ENCODE measurements at places on chromosomes 1 and 21. TPM values are rescaled to one million over a fixed set of nuclear protein-coding genes. Genes with fewer than 3 reads are reported as not detected.

DNA sequence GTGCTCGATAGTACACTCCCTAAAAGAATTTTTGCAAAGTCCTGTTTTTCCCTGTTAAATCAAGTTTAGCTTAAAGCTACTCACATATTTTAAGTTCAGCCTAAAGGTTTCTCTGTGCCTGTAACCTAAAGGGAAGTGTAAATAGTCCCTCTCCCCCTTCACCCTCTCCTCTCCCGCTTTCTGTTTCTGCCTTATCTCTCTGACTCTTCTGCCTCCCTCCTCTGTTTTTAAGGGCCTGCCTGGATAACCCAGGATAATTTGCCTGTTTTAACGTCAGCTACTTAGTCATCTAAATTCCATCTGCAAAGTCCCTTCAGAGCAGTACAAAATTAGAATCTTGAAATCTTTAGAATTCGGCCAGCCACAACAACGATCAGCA lies 92.6 kb downstream of the NID1 start:
- peak overlapping the region; percentile 75 for H3K4me3 ChIP-seq
- H3K4me1 ChIP-seq: peaks cover 18% of the 10 kb centered on the region
- peak overlapping the region; percentile 95 for H3K27ac ChIP-seq
- H3K27me3 ChIP-seq: no peaks in the 10 kb centered on the region
- DNase-seq: no peak

The SMCP gene
- not detected for total RNA-seq

GRCh38 chr1:17125756-17126237 lies 6.5 kb upstream of the PADI2 start:
- H3K4me1 ChIP-seq: no peaks in the 10 kb centered on the region
- no peaks in the 10 kb centered on the region for H3K36me3 ChIP-seq
- H3K4me3 ChIP-seq: no peak overlapping the region
- no peak overlapping the region for H3K27ac ChIP-seq

The BNIPL gene
- total RNA-seq: 0.52 TPM

GRCh38 chr1:2099886-2100779 lies 49.9 kb downstream of the PRKCZ start:
- DNase-seq: no peak
- H3K27me3 ChIP-seq: no peaks in the 10 kb centered on the region
- H3K4me3 ChIP-seq: no peak overlapping the region
- peaks cover 11% of the 10 kb centered on the region for H3K36me3 ChIP-seq

The GBP6 gene
- 0.23 TPM for total RNA-seq

GRCh38 chr1:35243691-35244090 lies 24.8 kb upstream of the ZMYM4 start:
- H3K4me1 ChIP-seq: no peaks in the 10 kb centered on the region
- H3K36me3 ChIP-seq: no peaks in the 10 kb centered on the region
- no peak overlapping the region for H3K4me3 ChIP-seq
- H3K27me3 ChIP-seq: no peaks in the 10 kb centered on the region
- DNase-seq: no peak
- no peak overlapping the region for H3K27ac ChIP-seq

DNA sequence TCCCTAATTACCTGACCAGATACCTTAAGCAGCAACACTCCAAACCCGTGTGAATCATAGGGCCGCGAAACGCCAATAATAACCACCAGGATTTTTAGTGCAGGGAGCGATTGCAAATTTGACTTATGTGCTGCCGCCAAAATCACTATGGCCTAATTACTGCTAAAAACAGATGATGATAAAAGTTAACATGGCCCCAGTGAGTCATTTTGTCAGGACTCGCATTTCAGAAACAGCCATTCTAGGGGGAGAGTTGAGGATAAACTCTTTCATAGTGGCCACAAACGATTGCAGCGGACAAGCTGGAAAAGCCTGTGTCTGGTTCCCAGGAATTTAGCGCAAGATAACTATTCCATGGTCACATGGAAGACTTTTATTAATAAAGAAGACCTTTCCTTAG lies 103.4 kb downstream of the HLX start:
- H3K27me3 ChIP-seq: peaks cover 4% of the 10 kb centered on the region
- no peak overlapping the region for H3K4me3 ChIP-seq
- H3K36me3 ChIP-seq: no peaks in the 10 kb centered on the region
- no peaks in the 10 kb centered on the region for H3K4me1 ChIP-seq
- DNase-seq: no peak

The OR2G6 gene
- not detected for total RNA-seq

- peaks cover 22% of the 10 kb centered on the region for H3K4me1 ChIP-seq
- H3K4me3 ChIP-seq: no peak overlapping the region
- no peak for DNase-seq
- peaks cover 19% of the 10 kb centered on the region for H3K36me3 ChIP-seq
- no peaks in the 10 kb centered on the region for H3K27me3 ChIP-seq
Observed at GRCh38 chr21:45153358-45154318, 79.3 kb downstream of the ADARB1 start.

DNA sequence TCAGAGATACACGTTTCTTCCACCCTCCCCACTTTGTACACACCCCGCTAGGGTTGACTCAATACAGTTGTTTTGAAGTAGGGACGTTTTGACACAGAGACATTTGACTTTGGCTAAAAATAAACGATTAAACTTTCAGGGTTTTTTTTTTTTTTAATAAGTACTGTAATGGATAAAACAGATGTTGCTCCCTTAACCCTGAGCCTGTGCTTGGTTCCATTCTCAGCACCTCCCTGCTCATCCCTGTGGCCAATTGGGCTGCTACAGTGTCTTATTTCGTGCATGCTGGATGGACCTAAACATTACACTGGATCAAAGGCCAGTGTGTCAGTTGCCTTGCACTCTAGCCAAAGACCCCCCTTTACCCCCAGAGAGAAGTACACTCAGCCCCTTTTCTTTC lies 16.9 kb downstream of the GRHL3 start:
- no peaks in the 10 kb centered on the region for H3K36me3 ChIP-seq
- H3K27ac ChIP-seq: no peak overlapping the region
- DNase-seq: no peak
- H3K4me3 ChIP-seq: no peak overlapping the region
- peaks cover 11% of the 10 kb centered on the region for H3K27me3 ChIP-seq

The TLCD4 gene
- 0.60 TPM for total RNA-seq

GRCh38 chr21:38134084-38134873 lies 122.5 kb upstream of the KCNJ15 start:
- no peaks in the 10 kb centered on the region for H3K4me1 ChIP-seq
- no peak overlapping the region for H3K27ac ChIP-seq
- no peak overlapping the region for H3K4me3 ChIP-seq
- peaks cover 29% of the 10 kb centered on the region for H3K27me3 ChIP-seq

The FBLIM1 gene
- total RNA-seq: not detected

- peaks cover 3% of the 10 kb centered on the region for H3K36me3 ChIP-seq
- DNase-seq: no peak
- peaks cover 16% of the 10 kb centered on the region for H3K4me1 ChIP-seq
Observed at GRCh38 chr1:35441926-35442579, 115.2 kb downstream of the KIAA0319L start.

The ARHGEF16 gene
- 0.12 TPM for total RNA-seq

- peaks cover 28% of the 10 kb centered on the region for H3K27me3 ChIP-seq
- H3K4me1 ChIP-seq: no peaks in the 10 kb centered on the region
- H3K36me3 ChIP-seq: no peaks in the 10 kb centered on the region
Observed at GRCh38 chr1:153122831-153123421, 9.6 kb upstream of the SPRR2F start.

DNA sequence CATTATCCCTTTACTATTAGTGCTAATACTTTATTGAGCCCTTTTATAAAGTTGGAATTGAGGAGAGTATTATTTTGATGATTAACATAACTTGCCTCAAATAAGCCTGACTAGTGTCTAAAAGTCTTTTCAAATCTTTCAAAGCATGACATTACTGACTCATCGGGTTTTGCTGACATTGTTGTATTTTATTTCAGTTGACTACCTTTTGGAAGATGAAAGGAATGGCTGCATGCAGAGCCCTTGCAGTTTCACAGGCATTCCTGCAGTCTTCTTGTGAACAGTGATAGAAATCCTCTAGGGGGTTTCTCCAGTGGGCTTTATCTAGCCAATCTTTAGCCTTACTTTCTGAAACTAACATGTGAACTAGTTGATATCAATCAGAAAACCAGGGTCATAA lies 43.0 kb upstream of the TMEM61 start:
- no peaks in the 10 kb centered on the region for H3K36me3 ChIP-seq
- H3K4me3 ChIP-seq: no peak overlapping the region
- peaks cover 28% of the 10 kb centered on the region for H3K27me3 ChIP-seq
- H3K27ac ChIP-seq: no peak overlapping the region
- no peak for DNase-seq
- peaks cover 11% of the 10 kb centered on the region for H3K4me1 ChIP-seq

- no peaks in the 10 kb centered on the region for H3K27me3 ChIP-seq
- peaks cover 38% of the 10 kb centered on the region for H3K4me1 ChIP-seq
- peak overlapping the region; percentile 63 for H3K4me3 ChIP-seq
- H3K27ac ChIP-seq: peak overlapping the region; percentile 92
Observed at GRCh38 chr1:6359216-6360116, 34.1 kb downstream of the ACOT7 start.

- peak; percentile 9 for DNase-seq
- no peaks in the 10 kb centered on the region for H3K36me3 ChIP-seq
- H3K4me3 ChIP-seq: no peak overlapping the region
- H3K4me1 ChIP-seq: peaks cover 31% of the 10 kb centered on the region
Observed at GRCh38 chr1:51622455-51622913, 5.6 kb downstream of the OSBPL9 start.

GRCh38 chr1:6882414-6882813 lies 97.2 kb downstream of the CAMTA1 start:
- no peak overlapping the region for H3K4me3 ChIP-seq
- H3K36me3 ChIP-seq: no peaks in the 10 kb centered on the region
- peaks cover 6% of the 10 kb centered on the region for H3K4me1 ChIP-seq
- no peak overlapping the region for H3K27ac ChIP-seq

GRCh38 chr1:226222686-226223085 lies 778 bp upstream of the MIXL1 start:
- H3K4me3 ChIP-seq: peak overlapping the region; percentile 52
- peaks cover 4% of the 10 kb centered on the region for H3K36me3 ChIP-seq
- H3K4me1 ChIP-seq: peaks cover 11% of the 10 kb centered on the region

All from activated naive CD8-positive, alpha-beta T cell treated with anti-CD3 and anti-CD28 coated beads for 36 hours (primary cell).